Hematopoietic multipotent progenitor cell treated with erythropoietin and hydrocortisone succinate and interleukin-3 and kit ligand, for 6 days (in vitro differentiated cells): ENCODE measurements at places on chromosomes 16 and 17.

- no peak for DNase-seq
Observed at GRCh38 chr16:83720981-83721380, 86.8 kb upstream of the HSBP1 start.

GRCh38 chr16:17470182-17470907 lies 415 bp downstream of the XYLT1 start:
- no peak for DNase-seq

GRCh38 chr16:81601008-81601428 lies 156.4 kb downstream of the CMIP start:
- DNase-seq: no peak

DNA sequence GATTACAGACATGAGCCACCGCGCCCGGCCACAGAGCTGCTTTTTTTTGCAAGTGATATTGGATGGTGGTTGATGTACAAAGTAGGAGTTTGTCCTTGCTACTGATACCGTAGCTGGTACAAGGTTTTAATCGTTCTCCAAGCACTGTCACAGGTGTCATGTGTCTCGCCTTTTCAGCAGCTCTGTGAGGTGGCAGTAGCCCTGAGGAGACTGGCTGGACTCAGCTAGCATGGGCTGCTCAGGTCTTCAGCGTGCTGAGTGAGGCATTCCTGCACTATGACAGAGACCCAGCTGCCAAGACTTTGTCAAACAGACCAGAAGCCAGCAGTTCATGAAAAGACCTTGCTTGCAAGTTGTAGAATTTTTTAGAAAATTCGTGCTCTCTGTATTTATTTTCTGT lies 7.2 kb downstream of the WWOX start:
- no peak for DNase-seq

- DNase-seq: no peak
Observed at GRCh38 chr17:28777178-28777577, 33.4 kb downstream of the TRAF4 start.
